ENCODE measurements at places on chromosomes 11 and 22. TPM values are rescaled to one million over a fixed set of nuclear protein-coding genes. Genes with fewer than 3 reads are reported as not detected.

Gene PYGM
- total RNA-seq: 1.7 TPM

Gene NRIP3
- 4.3 TPM for total RNA-seq

Gene OR51G1
- total RNA-seq: not detected

Gene GRAP2
- total RNA-seq: not detected

Gene RASGRP2
- not detected for total RNA-seq

Gene GPHA2
- total RNA-seq: not detected

Gene NOX4
- 2.5 TPM for total RNA-seq

Gene KCNE3
- total RNA-seq: 0.18 TPM

Gene CDHR5
- not detected for total RNA-seq

Gene SC5D
- total RNA-seq: 43.8 TPM

Gene OR5D18
- total RNA-seq: not detected

Gene ATXN10
- 130 TPM for total RNA-seq

Gene NXPE1
- not detected for total RNA-seq

Measured in fibroblast of the aortic adventitia (primary cell).